Dermis lymphatic vessel endothelial cell (primary cell): ENCODE measurements at places on chromosomes 2 and 18. TPM values are rescaled to one million over a fixed set of nuclear protein-coding genes. Genes with fewer than 3 reads are reported as not detected.

SERPINB11 gene
- total RNA-seq: not detected in 2 replicates

ANO7 gene
- 1.2 and 3.0 TPM in 2 replicates for total RNA-seq

FRZB gene
- total RNA-seq: 0.43 TPM in 2 replicates

SIX3 gene
- not detected in 2 replicates for total RNA-seq

FBLN7 gene
- 0.87 and 2.7 TPM in 2 replicates for total RNA-seq

REG3G gene
- not detected in 2 replicates for total RNA-seq

HNMT gene
- 4.0 and 4.4 TPM in 2 replicates for total RNA-seq

EDAR gene
- total RNA-seq: not detected in 2 replicates

CLEC4F gene
- 0.11 and 0.17 TPM in 2 replicates for total RNA-seq

ITGB6 gene
- not detected in 2 replicates for total RNA-seq

ZEB2 gene
- 0.26 and 1.3 TPM in 2 replicates for total RNA-seq

MDH1B gene
- 0.11 and 0.17 TPM in 2 replicates for total RNA-seq

DSG4 gene
- total RNA-seq: not detected in 2 replicates

UCN gene
- total RNA-seq: 0.22 and 0.34 TPM in 2 replicates

TFPI gene
- 1,499 and 2,580 TPM in 2 replicates for total RNA-seq

LIMS3 gene
- total RNA-seq: 17.3 and 31.3 TPM in 2 replicates

CENPA gene
- 2.2 and 3.4 TPM in 2 replicates for total RNA-seq

MARCHF4 gene
- under 0.01 and 0.11 TPM in 2 replicates for total RNA-seq

RNF103 gene
- 37.3 and 38.1 TPM in 2 replicates for total RNA-seq

CHAC2 gene
- 3.5 and 4.6 TPM in 2 replicates for total RNA-seq

HSBP1L1 gene
- 3.0 and 4.3 TPM in 2 replicates for total RNA-seq

CEBPZOS gene
- total RNA-seq: 8.0 and 8.8 TPM in 2 replicates

LINC00305 gene
- total RNA-seq: not detected in 2 replicates

LRATD1 gene
- total RNA-seq: 0.98 and 3.4 TPM in 2 replicates

DIS3L2 gene
- 14.0 and 16.8 TPM in 2 replicates for total RNA-seq

C1QL2 gene
- not detected in 2 replicates for total RNA-seq

HOXD11 gene
- 0.11 TPM in 1 of 2 replicates, not detected in the other for total RNA-seq

TTC31 gene
- 8.3 and 9.9 TPM in 2 replicates for total RNA-seq

HOXD10 gene
- total RNA-seq: 8.2 and 32.9 TPM in 2 replicates

TGFA gene
- total RNA-seq: 7.1 and 12.2 TPM in 2 replicates

CCDC121 gene
- total RNA-seq: 2.0 and 2.1 TPM in 2 replicates

TLX2 gene
- total RNA-seq: not detected in 2 replicates

ASB18 gene
- not detected in 2 replicates for total RNA-seq
